ENCODE measurements at places on chromosomes 7 and 10.

GRCh38 chr7:108244110-108244509 lies 113.9 kb upstream of the LAMB4 start:
- no peak overlapping the region for H3K27ac ChIP-seq
- H3K27me3 ChIP-seq, result no peaks in the 10 kb centered on the region
- no peaks in the 10 kb centered on the region for H3K4me1 ChIP-seq
- H3K4me3 ChIP-seq, result no peak overlapping the region
- DNase-seq, result no peak

- H3K36me3 ChIP-seq, result no peaks in the 10 kb centered on the region
- H3K4me3 ChIP-seq, result no peak overlapping the region
- H3K27ac ChIP-seq, result no peak overlapping the region
- DNase-seq, result no peak
- peaks cover 38% of the 10 kb centered on the region for H3K27me3 ChIP-seq
Measured at GRCh38 chr10:49767752-49768151, 5.6 kb upstream of the OGDHL start.

DNA sequence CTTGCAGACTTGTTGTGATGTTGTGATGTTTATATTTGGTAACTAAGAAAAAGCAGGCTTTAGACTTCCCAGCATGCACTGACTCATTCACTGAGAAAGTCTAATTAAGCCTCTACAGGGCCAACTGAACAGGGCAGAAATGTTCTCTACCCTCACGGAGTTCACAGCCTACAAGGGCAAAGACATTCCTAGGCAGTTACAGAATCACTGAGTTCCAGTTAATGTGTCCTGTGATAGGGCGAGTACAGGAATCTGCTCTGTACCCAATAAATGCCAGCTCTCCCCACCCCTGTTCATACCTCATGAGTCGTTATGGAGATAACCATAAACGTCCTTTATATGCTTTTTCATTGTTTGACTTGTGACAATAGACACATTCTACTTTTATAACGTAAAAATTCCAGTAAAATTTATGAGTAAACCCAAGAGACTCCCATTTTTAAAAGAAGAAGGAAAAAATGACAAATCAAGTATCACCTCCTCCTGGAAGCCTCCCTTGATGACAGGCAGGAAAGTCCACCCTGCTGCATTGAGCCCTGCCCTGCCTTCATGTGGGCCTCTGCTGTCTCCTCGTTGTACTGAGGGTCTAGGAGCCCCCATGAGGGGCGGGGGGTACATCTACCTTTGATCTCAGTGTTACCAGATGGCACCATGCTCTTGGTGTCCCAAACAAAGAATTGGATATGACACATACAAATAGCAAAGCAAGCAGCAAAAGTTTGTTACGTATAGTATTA lies 14.3 kb downstream of the MUC12 start:
- no peak overlapping the region for H3K27ac ChIP-seq
- DNase-seq, result no peak
- no peaks in the 10 kb centered on the region for H3K36me3 ChIP-seq
- no peak overlapping the region for H3K4me3 ChIP-seq
- H3K27me3 ChIP-seq, result no peaks in the 10 kb centered on the region
- H3K4me1 ChIP-seq, result no peaks in the 10 kb centered on the region

DNA sequence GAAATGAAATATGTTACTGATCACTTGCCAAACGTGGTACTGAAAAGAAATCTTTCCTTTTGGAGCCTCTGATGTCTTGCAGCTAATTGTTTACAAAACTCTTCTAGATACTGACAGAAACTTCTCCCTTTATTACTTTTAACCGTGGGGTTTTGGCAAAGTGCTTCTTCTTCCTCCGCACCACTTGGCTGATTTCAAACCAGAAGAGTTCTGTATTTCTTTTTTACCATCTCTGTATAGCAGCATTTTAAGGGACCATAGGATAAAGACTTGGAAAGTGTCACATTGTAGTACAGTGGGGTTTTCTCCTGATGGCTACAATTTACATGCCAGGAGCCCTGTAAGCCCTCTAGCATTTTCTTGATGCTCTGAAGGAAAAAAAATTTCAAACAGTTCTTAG lies 21.9 kb upstream of the CREB5 start:
- H3K36me3 ChIP-seq, result no peaks in the 10 kb centered on the region
- DNase-seq, result no peak
- H3K27me3 ChIP-seq, result no peaks in the 10 kb centered on the region
- H3K4me1 ChIP-seq, result peaks cover 6% of the 10 kb centered on the region
- H3K4me3 ChIP-seq, result no peak overlapping the region

DNA sequence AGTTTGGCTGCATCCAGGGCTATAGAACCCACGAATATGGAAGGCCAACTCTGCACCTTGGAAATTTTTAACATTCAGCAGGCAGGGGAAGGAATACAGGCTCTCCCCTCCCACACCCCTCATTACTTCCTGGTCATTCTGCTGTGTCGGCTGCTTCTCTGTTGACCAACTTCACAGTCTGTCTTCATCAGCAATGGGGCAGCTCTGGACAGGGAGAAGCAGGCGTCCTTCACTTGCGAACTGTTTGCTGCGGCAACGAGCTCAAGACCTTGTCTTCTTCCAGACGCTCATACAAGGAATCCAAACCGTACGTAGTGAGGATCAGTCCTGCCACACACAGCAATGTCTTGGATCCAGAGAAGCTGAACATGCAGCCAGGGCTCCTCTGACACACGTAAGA lies 192.2 kb downstream of the DIP2C start:
- H3K4me3 ChIP-seq, result no peak overlapping the region
- no peak for DNase-seq
- H3K27me3 ChIP-seq, result no peaks in the 10 kb centered on the region
- no peak overlapping the region for H3K27ac ChIP-seq
- no peaks in the 10 kb centered on the region for H3K36me3 ChIP-seq

DNA sequence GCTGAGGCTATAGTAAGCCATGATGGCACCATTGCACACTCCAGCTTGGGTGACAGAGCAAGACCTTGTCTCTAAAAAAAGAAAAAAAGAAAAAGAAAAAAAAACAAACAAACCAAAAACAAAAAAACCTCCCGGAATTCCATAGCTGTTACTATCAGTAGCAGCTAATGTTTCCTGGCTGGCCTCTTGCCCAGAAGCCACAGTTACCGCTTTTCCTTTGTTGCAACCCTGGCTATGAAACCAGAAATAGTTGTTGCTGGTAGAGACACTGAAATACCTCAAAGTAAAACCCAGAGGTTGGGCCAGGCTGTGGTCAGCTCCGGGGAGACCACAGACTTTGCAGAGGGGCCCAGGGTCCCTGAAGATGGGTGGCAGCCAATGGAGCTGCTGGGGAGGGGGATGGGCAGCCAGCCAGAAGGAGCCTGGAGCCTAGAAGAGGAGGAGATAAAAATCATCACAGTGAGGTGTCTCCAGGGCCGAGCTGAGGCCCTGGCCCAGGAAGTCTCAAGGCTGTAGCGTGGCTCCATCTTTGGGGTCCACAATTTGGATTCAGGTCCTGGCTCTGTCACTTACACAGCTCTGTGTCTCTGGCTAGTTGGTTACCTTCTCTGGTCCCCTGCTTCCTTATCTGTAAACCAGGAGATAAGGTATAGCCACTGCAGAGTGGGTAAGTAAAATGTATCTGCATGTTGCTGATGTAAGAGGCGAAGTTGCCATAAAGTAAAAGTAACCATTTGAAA lies 3.4 kb upstream of the CHST12 start:
- peak; percentile 50 for DNase-seq
- H3K27ac ChIP-seq, result peak overlapping the region; percentile 55
- H3K4me1 ChIP-seq, result peaks cover 14% of the 10 kb centered on the region
- no peaks in the 10 kb centered on the region for H3K27me3 ChIP-seq

DNA sequence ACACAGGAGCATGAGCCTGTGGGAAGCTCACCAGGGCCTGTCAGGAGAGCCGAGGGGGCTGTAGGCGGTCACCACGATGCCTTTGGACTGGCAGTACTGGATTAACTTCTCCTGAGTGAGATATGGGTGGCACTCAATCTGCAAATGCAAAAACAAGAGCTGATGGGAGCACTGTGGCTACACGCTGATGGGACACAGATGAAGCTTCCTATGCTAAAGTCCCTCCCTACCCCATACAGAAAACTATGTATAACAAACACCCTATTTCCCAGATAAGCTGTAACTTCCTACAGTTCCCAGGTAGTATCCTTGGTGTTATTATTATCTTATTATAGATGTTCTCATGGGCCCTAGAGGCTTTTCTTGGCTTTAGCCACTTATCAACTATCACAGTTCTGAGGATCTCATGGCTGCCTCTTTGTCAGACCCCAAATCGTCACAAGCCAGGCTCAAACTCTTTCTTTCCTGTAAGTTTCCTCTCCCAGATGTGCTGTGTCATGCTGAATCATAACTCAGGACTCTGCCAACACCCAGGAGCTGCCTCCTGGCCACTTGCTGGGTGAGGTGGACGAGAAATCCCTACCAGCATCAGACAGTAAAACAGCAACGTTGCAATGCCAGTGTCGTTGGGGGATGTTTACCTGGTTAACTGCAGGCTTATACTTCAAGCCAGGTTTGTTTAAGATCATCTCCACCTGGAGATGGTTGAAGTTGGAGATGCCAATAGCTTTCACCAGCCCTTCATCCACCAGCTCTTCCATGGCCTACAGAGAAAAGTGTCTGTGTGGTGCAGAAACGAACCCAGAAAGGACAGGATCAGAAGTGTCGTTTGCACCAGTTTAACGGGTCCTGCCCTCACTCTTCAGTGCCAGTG lies 10.3 kb downstream of the AKR1B1 start:
- H3K4me1 ChIP-seq, result peaks cover 43% of the 10 kb centered on the region
- no peak for DNase-seq
- H3K4me3 ChIP-seq, result no peak overlapping the region
- H3K27me3 ChIP-seq, result no peaks in the 10 kb centered on the region
- no peak overlapping the region for H3K27ac ChIP-seq

- no peaks in the 10 kb centered on the region for H3K27me3 ChIP-seq
- no peak for DNase-seq
- no peaks in the 10 kb centered on the region for H3K36me3 ChIP-seq
- H3K4me1 ChIP-seq, result no peaks in the 10 kb centered on the region
Measured at GRCh38 chr7:116434820-116435341, 64.7 kb upstream of the CAV2 start.

DNA sequence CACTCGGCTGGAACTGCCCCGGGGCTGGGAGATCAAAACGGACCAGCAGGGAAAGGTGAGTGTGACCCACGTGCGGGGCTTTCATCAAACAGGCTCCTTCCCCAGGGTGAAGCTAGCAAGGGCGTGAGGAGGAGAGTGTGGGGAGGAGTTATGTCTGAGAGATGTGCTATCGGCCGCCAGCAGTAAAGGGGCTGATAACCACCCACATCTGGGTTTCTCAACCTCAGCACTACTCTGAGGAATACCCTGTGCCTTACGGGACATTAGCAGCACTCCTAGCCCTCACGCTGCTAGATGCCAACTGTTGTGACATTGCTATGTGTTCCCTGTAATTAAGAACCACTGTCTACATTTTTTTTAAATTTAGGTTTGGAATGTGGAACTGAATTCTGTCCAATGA lies 113.9 kb upstream of the STK17A start:
- no peaks in the 10 kb centered on the region for H3K4me1 ChIP-seq
- no peak overlapping the region for H3K4me3 ChIP-seq
- no peaks in the 10 kb centered on the region for H3K27me3 ChIP-seq
- H3K27ac ChIP-seq, result no peak overlapping the region
- no peaks in the 10 kb centered on the region for H3K36me3 ChIP-seq
- DNase-seq, result no peak

DNA sequence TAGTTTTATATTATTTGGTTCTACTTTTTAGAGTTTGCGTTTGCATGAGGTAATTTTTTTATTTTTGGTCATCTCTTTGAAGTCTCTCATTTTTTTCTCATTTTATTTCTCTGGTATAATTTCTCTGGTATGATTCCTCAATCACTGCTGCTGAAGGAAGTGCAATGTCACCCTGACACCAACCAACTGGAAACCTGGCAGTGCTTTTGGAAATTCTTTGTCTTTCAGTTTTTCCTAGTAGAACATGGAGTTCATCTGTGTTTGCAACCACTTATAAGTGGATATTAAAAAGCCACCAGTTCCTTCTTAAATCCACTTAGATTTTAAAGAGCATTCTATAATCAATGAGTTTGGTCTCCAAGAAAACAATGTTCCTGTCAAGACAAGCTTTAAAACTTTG lies 291.8 kb downstream of the PRKG1 start:
- no peaks in the 10 kb centered on the region for H3K27me3 ChIP-seq
- no peak overlapping the region for H3K27ac ChIP-seq
- no peaks in the 10 kb centered on the region for H3K36me3 ChIP-seq
- H3K4me1 ChIP-seq, result peaks cover 19% of the 10 kb centered on the region
- no peak overlapping the region for H3K4me3 ChIP-seq

DNA sequence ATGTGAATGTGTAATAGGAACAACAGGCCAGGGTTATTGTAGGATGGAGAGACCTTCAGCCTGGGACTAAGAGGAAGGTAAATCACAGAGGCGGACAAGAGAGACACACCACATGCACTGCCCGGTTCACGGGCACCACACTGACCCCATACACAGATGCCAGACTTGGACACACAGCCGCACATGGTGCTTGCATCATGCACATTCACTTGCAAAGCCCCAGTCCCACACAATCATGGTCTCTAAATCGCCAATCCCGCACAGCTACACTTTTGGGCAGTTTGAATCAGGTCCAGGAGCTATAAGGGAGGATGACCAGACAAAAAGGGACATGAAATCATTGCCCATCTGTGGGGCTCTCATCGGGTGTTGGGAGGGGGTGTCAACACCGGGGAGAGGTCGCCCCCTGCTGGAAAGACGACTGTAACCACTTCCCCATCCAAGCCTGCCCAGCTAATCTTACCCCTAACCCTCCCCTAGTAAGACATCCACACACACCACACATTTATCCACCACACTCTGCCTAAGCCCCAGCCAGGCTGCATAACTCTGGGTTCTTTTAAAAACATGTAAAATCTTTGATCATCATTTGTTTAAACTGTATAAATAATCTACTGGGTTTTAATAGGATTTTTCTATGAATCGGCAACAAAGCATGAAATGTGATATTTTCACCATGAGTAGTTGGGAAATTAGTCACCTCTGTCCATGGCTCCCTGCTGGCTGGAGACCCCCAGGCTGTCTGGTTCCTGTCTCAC lies 40.5 kb upstream of the SLF2 start:
- DNase-seq, result no peak
- H3K4me3 ChIP-seq, result no peak overlapping the region
- H3K36me3 ChIP-seq, result no peaks in the 10 kb centered on the region
- H3K4me1 ChIP-seq, result no peaks in the 10 kb centered on the region

Data from gastrocnemius medialis (tissue), 4 donors.